ELR (cell line): ENCODE measurements at places on chromosomes 7 and 10.

- DNase-seq, result no peak
These were observed 28.8 kb upstream of the JCAD start for GRCh38 chr10:30088178-30088577.

DNA sequence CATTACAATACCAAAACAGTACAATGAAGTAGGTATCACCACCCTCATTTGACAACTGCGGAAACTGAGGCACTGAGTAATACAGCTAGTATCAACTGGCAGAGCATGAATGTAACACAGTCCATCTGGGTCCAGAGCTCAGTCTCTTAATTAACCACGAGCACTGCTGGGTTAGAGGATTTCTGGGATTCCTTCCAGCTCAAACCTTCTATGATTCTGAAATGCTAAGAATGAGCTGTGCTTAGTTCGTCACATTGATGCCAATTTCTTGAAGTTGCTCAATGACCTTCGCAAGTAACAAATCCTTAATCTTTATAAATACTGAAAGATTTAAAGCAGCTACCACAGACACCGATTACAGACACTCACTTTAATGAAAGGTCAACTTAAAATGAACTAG is 62.5 kb downstream of the SGMS1 start:
- DNase-seq, result no peak

DNA sequence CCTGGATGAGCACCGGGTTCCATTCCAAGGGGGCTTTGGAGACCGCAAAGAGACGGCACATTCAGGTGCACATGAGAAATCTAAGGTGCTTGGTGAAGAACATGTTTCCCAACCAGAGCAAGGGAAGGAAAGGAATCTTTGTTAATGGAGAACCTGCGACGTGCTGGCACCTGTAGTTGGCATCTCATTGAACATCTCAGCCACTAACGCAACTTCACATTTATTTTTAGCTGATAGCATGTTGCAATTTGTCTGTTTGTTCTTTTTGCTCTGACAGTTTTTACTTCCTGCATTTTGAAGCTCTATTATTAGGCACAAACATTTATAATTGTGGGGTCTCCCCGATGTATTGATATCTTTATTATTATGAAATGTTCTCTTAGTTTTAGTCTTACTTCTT is 316.7 kb downstream of the TCERG1L start:
- DNase-seq, result no peak

DNA sequence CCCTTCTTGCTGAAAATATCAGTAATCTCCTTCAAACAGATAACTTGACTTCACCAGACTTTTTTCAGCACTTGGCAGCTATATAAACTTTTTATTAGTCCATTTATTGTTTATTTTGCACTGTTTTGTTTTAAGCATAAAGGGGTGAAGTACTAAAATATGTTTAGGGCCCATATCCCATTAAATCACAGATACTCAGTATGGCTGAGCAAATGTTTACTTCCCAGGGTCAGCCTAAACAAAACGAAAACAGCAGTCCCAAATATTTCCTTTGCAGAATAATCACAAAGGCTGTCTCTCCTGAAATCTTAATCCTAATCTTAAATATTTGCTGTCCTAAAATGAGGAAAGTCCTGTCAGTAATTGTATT is 649.6 kb downstream of the TNS3 start:
- no peak for DNase-seq

- peak; percentile 57 for DNase-seq
These were observed 11.1 kb upstream of the ARID5B start for GRCh38 chr10:61890430-61890829.

- DNase-seq, result no peak
These were observed 111.7 kb upstream of the BTBD16 start for GRCh38 chr10:122159141-122159970.

DNA sequence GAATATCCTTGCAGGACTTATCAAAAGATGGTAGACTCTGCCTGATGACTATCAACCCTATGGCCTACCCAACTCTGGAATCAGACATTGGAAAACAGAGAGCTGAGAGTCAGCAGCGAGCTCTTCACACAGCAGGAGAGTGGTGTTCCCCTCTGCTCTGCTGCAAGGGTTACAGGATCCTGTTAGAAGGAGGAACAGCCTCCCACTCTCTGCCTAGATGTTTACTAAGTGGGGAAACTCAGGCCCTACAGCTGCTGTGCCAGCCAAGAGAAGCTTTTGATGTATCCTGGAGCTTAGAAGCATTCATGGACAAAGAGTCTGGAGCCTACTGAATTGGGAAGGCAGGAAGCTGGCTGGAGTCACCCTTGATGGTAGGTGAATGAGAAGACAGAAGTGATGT is 104.6 kb downstream of the ABLIM1 start:
- DNase-seq, result no peak

GRCh38 chr7:107833684-107834106 is 30.7 kb upstream of the SLC26A3 start:
- DNase-seq, result no peak

GRCh38 chr10:95278061-95278988 is 12.5 kb downstream of the PDLIM1 start:
- no peak for DNase-seq

DNA sequence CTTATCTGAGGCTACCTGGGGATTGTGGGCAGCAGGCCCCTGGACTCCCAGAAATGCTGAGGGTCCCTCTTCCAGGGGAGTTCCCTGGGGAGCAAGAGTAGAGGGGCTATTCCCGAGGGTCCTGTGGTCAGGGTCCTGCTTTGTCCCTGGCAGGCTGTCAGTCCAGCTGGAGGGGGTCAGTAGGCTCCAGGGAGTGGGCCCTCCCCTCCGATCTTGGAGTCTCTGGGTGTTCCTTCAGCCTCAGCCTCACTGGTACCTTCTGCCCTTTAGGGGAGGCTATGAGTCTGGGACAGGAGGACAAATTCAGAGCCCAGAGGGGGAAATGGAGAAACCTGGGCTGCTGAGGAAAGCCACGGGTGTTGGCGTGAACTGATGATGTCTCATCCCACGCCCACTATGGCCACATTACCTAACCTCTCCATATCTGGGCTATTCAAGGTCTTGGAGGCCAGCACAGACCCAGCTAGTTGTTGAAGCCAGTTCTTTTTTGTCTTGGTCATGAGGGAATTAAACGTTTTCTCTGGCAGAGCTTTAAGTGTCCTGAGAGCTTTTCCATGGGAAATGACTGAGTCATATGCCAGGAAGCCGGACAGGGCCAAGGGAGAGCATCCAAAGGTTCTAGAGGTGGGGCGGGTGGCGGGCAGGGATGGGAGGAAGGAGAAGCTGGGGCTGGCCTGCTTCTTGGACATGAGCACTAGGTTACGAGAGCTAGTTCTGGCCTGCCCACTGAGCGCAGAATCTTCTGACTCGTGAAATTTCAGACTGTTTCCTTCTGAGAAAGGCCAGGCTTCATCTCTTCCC is 6.2 kb downstream of the CALHM2 start:
- DNase-seq, result peak; percentile 67

DNA sequence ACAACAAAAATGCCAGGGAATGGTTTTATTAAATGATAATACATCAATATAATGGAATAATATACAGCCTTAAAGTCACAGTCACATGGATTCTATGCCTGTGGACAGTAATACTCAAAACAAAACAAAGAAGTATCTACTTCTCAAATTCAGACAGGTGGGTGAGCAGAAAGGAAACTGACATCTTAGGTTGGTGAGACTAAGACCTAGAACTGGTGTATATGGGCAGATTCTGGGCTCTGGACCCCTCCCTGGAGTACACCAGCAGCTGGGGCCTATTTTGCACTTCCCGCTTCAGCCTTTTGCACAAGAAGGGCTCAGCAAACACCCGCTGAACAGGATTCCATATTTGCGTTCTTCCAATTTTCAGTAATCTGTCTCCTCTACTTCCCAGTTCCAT is 5.4 kb upstream of the FIS1 start:
- no peak for DNase-seq

DNA sequence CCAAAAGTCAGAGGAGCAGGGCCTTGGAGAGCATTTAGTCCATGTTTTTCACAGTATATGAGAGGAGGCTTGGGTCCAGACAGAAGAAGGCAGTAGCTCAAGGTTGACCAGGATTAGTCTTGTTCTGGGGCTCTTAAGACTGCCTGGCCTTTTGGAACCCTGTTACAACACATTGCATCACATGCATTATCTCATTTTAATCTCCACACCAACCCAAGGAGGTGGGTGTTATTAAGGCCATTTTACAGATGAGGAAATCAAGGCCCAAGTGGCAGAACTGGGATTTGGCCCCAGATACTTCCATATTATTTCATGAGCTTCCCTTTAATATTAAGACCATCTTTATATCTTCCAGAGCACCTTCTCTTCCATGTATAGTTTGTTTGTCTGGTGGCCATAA is 38.8 kb downstream of the RPS24 start:
- DNase-seq, result no peak

DNA sequence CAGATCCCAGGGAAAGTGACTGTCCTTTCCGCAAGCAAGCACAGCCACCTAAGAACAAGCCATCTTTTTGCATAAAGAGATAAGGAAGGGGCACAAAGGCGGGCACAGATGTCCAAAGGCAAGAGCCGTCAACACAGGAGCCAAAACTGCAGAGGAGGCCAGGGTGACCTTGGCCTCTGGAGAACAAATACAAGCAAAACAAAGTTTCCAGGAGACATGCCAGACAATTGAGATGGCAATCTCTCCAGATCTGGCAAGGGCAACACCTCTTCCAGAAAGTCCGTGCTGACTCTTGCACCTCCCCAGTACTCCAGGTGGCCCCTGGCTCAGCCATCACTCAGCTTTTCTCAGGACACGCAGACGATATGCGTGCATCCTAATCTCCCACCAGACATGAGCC is 58.2 kb downstream of the TEX36 start:
- DNase-seq, result no peak

DNA sequence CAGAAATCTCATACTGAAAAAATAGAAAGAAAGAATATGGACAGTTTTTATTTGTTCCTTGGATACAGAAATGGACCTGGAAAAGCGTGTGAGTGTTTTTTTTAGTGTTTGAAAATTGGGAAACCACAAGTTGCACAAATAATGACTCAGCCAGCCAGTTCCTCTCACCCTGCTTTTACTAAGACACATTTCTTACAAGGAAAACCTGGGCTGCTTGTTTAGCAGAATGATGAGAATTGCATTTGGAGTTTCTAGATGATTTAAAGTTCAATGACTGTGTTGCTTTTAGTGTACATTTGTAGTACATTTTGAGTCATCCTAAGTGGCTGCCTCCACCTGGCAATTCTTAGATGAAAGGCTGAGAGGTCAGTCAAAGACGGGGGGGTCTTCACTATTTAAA is 218.7 kb downstream of the ABCA13 start:
- peak; percentile 7 for DNase-seq

- no peak for DNase-seq
These were observed 26.0 kb downstream of the VIPR2 start for GRCh38 chr7:159118623-159119022.
